ENCODE measurements at places on chromosomes 5 and 9.

GRCh38 chr9:81373294-81373693 is 316.1 kb downstream of the TLE1 start:
- DNase-seq: no peak

GRCh38 chr9:112939418-112939817 is 48.7 kb upstream of the SLC46A2 start:
- DNase-seq: no peak

DNA sequence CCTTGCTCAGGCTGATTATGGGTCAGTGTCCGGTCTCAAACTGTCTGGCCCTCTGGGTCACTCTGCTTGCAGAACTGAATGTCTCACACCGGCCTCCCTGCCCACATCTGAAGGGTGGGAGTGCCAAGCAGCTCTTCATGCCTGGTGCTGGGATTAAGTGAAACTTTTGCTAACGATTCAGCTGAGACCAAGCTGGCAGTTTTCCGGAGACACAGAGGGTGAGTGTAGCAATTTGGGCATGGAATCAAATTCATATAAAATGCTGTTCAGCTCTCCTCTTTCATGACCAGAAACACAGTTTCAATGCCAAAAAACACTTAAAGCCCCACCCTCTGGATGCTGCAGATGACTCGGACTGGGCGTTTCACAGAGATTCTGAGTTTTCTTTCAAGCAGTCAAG is 207.5 kb downstream of the NXNL2 start:
- no peak for DNase-seq

DNA sequence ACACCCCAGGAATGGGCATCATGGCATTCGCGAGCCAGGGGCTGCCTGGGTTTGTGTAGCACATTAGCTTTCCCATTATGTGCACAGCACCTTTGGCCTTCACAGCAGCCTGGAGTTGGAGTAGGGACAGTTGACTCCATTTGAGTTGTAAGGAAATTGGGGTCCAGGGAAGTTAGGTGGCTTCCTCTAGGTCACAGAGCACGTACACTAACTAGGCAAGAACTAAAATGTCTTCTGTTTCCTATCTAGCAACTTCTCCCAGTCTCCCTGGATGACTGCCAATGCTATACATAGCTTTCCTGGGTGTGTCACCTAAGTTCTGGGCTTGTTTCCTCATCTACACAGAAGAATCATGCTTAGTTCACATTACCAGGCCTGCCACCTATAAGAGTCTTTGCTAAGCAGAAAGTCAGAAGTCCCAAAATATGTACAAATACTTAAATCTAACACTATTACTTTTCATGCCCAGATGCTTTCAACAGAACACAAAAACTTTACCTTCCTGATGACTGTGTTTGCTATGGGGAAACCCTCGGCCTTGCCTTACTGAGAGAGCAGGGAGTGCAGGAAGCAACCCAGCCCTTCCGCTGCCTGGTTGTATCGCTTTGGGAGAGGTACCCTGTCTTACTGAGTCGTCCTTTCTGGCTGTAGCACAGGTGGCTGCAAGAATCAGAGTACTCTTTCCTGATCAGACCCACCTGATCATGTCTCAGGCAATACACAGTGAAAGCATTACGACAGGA is 12.0 kb downstream of the MACROH2A1 start:
- DNase-seq: no peak

GRCh38 chr5:21847300-21847699 is 1005.8 kb downstream of the CDH12 start:
- no peak for DNase-seq
